Kidney (tissue), 22 donors: ENCODE measurements at places on chromosomes 5 and 9. TPM values are rescaled to one million over a fixed set of nuclear protein-coding genes. Genes with fewer than 3 reads are reported as not detected.

- DNase-seq: no peak
Measured at GRCh38 chr9:114131808-114132549, 23.4 kb upstream of the COL27A1 start.

DNA sequence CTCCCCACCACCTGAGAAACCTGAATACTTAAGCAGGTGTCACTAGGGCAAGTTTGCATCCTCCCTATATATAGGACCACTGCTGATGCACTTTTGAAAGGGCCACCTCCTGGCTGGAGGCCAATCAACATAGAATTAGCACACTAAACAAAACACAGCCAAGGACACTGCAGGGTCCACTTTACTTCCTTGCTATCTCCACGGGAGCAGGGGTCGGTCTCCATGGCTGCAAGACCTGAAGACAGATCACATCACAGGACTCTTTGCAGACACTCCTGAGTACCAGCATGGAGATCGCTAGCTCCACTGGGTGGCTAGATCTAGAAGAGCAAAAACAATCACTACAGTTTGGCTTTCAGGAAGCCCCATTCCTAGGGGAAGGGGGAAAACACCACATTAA, 72.3 kb downstream of the C9orf153 start:
- DNase-seq: no peak

GRCh38 chr5:119255571-119256356, 100.1 kb upstream of the TNFAIP8 start:
- no peak for DNase-seq

- DNase-seq: no peak
Measured at GRCh38 chr9:75431375-75431774, 343.1 kb downstream of the OSTF1 start.

DNA sequence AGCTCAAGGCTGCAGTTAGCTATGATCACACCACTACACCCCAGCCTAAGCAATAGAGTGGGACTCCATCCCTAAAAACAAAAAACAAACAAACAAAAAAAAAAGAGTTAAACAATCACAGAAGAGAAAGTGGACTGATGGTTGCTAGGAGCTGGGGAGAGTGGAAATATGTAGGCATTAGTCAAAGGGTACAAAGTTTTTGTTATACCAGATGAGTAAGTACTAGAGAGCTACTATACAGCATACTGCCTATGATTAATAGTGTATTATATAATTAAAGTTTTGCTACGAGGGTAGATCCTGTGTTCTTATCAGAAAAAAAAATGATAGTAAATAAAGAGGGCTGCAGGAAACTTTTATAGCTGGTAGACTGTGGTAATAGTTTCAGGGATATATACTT, 538.6 kb downstream of the ELAVL2 start:
- DNase-seq: no peak

- no peak for DNase-seq
Measured at GRCh38 chr9:116280529-116280928, 126.9 kb downstream of the PAPPA start.

GRCh38 chr5:173056783-173057061, 570 bp downstream of the CREBRF start:
- no peak for DNase-seq

DNA sequence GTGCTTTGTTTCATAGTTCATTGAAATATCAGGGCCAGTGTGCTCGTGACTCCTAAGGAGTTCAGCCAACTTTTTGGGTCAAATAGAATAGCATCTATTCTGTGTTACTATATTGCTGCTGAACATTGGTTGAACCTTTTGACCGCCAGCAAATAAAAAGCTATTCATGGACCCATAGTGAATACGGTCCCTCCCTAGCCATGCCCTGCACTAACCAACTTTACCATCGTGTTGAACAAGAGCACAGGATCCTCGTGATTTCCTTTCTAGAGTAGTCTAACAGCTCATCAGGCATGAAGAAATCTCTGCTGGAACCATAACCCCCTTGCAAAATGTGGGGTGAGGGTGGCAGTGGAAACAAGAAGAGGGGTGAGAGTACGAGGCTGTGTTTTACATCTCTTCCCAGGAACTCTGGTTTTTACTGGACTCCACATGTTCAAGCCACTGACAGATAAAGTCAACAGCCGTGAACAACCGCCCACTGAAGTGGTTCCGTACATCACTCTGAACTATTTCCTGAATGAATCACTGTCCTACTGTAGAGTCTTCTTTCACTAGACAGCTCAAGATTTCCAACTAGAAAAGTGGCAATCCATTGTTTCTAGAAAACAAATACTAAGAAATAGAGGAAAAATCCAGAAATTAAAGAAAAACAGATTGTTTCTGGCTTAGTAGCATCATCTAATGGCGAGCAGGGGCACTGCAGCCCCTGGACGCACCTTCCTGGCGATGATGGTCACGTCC, 70.1 kb upstream of the SPATA31E1 start:
- no peak for DNase-seq

Gene FCN2
- 3.6 TPM for total RNA-seq

Gene CPEB4
- 73.0 TPM for total RNA-seq

Gene MARCHF3
- total RNA-seq: 8.0 TPM

Gene KIF24
- 2.8 TPM for total RNA-seq

Gene F2RL2
- total RNA-seq: 0.44 TPM

Gene PCDHGA12
- total RNA-seq: 4.0 TPM
